ENCODE measurements at places on chromosomes 13 and 19.

DNA sequence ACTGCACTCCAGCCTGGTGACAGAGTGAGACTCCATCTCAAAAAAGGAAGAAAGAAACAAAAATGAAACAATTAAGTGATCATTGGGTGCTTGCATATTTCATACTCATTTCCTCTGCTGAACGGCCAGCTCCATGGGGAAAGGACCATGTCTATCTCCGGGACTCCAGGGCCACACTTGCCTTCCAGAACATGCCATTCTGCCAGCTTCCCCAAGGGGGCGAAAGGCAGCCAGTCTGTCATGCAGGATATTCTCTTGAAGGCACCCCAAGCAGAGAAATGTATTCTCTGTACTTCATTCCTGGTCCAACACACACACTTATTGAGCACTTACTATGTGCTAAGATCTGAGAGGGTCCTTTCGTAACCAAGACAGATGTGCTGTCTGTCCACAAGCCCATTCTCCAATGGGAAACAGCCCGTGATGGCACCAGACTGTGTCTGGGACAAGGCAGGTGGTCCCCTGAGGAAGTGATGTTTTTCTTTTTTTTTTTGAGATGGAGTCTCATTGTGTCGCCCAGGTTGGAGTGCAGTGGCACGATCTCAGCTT lies 10.2 kb upstream of the CARM1 start:
- peak; percentile 67 for DNase-seq

- no peak for DNase-seq
Observed at GRCh38 chr13:99258210-99258860, at the start of gene GPR18. TSS of gene GPR18 (minus strand) at chr13:99258379. CDS start at chr13:99255872, 2,507 bp downstream.

- DNase-seq = no peak
Observed at GRCh38 chr13:67366533-67366932, 136.4 kb upstream of the PCDH9 start.

- DNase-seq = no peak
Observed at GRCh38 chr13:63864171-63864902, 2448.7 kb upstream of the PCDH20 start.

DNA sequence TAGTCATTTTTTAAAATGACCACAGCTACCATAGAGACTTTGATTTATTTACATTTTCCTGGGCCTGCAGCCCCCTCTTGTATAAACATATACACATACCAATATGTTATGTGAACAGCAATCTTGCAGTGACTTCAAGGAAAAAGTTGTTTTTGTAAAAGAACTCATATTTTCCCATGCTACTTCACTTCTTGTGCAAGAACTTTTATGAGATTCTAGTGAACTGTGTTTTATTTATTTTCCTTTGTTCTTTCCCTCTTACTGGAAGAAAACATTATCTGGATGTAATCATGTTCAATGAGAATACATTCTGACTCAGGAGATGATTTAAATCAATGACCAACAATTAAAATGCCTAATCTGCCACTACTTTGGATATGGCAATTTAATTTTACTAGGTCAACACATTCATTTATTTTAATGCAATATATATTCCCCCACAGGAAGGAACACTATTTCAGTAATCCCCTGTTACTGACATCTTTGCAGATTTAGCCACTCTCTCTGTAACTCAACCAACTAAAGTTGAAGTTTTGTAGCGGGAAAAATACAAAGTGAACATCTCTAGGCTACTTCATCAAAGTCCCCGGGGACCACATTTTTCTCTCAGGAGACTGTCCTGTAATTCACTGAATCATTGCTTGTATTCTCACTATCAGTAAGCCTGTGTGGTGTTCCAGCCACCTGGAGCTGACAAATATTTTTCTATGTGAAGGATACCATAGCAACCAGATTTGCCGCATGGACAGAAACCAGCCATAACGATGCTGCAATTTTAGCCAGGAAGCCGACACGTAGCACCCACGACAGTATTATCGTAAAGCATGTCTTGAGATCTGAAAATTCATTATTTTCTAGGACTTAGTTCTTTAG lies 90.5 kb downstream of the STARD13 start:
- peak; percentile 2 for DNase-seq

DNA sequence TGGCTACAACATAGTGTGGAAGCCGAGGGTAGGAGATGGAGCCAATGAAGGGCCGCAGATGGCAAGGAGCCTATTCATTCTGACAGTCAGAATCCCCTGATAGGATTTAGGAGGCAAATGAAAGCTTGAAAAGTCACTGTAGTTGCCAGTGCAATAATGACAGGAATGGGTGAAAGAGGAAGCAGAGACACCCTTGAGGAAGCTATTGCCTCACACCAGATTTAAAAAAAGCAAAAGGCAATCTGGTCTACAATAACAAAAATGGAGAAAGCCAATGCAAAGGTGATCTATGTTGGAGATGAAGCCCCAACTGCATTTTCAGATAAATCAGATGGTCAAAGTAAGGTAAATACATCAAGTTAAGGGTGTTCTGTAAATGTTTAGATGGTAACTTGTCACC lies 158.5 kb downstream of the TUBA3C start:
- peak; percentile 20 for DNase-seq

GRCh38 chr13:69617587-69617986 lies 490.0 kb upstream of the ATXN8OS start:
- no peak for DNase-seq

DNA sequence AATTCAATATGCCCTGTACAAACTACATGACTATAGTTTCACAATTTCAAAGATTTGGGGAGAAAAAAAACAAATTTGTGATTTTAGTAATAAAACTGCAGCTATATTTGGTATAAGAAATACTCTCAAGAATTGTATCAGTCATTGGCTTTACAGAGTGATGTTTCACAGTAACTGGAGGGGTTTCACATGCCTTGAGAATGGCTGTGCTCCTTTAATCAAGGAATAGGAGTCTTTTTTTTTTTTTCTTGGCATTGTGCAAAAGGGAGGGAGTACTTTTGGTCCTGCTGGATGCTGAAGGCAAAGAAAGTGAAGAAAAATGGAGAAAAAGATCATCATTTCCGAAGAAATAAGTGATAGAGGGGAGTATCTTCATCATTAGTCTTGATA lies 6.8 kb downstream of the ZNF507 start:
- DNase-seq = no peak

DNA sequence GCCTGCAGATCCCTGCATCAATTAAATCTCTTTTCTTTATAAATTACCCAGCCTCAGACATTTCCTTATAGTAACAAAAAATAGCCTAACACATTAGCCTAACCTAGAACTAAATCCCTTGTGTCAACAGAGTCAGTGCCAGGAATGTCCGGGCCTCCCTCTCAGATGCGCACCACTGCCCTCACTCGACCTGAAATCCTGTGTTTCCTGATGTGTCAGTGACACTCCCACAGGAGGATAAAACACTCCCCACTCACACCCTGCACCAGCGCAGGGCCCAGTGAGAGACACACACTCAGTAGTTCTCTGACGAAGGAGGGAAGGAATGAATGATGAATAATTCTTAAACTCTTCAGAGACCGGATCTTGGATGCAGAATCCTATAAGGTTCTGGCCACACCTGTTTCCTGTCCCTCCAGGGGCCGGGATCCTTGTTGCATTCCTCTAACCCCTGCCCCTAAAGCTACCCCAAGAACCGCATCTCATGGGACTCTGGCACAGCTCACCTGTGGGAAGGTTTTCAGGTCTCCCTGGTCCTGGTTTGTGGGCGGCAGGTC lies 3.1 kb downstream of the CEACAM3 start:
- DNase-seq = no peak

DNA sequence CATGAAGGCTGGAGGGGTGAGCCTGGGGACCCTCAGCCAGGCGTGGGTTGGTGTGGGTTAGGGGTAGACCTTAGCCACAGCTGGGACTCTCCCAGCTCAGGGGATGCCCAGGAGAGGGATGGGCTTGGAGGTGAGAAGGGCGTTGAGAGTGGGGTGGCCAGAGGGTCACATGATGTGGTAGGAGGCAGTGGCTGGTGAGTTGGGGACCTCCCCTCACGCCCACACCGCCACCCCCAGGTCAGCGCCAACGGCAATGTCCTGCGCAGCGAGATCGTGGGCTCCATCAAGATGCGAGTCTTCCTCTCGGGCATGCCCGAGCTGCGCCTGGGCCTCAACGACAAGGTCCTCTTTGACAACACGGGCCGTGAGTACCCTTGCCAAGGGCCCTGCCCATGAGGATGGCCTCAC lies 28.5 kb downstream of the AP1M1 start:
- no peak for DNase-seq

GRCh38 chr19:46915386-46915785 lies 54.6 kb downstream of the ARHGAP35 start:
- DNase-seq = peak; percentile 82

DNA sequence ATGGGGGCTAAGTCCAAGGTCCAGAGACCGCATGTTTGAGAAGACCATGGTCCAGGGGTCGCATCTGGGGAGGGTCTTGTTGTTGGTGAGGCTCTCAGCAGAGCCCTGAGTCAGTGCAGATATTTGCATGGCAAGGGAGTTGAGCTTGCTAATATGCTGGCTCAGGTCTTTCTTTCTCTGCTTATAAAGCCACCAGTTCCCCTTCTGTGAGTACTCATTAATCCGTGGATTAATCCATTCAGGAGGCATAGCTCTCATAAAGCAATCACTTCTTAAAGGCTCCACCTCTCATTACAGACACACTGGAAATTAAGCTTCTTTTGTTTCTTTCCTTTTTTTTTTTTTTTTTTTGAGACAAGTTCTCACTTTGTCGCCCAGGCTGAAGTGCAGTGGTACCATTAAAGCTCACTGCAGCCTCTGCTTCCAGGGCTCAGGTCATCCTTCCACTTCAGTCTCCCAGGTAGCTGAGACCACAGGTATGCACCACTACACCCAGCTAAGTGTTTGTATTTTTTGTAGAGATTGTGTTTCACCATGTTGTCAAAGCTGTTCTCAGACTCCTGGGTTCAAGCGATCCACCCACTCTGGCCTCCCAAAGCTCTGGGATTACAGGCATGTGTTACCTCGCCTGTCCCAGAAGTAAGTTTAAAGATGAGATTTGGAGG lies 216.4 kb downstream of the SLITRK5 start:
- DNase-seq = no peak

DNA sequence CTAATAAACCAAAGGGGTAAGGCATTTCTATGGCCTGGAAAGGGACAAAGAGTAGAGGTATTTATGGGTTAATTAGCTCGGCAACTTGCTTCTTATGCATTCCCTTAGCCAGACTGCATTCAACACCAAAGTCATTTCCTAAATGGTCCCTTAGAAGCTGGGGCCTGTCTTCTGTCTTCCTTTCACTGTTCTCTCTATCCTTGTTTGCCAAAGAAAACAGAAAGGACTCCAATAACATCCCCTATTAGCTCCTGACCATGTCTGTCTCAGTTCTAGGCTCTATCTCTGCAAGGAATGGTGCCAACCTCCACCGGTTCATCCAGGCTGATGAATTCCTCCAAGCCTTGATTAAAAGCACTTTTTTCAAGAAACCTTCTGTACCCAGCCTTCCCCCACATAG lies 123.5 kb downstream of the KCTD12 start:
- no peak for DNase-seq

- DNase-seq = no peak
Observed at GRCh38 chr13:93635616-93636032, 409.0 kb downstream of the GPC6 start.

DNA sequence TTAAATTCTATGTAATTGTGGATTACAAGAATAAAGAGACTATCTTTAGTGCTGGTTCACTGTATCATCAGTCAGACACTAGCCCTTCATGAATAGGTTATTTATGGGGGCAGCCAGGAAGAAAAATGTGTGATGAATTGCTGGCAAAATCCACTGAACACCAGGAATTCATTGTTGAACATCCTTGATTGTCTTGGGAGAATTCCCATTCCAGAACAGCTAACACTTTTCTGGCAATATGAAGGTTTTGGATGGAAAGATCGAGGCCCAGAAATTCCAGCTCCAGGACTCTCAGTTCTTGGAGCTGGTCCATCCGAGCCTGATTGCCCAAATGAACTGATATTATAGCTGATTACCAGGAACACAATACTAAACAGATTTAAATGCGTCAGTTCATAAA lies 11.5 kb upstream of the SPART start:
- no peak for DNase-seq

DNA sequence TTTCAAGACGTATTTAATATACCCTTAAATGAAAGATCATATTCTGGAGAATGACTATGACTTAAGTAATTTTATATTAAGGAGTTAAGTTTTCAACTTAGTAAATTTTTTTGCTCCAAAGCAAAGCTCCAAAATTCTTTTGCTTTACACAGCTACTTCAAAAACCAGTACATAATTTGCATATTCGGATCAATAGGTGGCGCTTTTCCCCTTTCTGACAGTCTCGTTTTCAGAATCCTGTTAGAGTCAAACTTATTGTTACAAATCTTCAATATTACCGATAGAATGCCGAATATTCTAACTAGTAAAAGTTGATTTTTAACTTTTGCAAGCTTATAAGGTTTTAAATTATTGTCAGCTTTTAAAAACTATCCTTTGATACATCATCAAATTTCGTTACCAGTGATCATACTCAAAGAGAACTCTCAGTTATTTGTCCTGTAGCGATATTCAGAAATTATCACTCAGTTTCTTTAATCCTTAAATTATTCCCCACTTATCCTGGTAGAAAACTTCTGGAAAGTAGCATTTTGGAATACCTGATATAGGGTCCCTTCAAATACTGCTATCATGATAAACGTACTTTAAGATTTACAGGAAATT lies 852.7 kb upstream of the KLHL1 start:
- DNase-seq = peak; percentile 61

DNA sequence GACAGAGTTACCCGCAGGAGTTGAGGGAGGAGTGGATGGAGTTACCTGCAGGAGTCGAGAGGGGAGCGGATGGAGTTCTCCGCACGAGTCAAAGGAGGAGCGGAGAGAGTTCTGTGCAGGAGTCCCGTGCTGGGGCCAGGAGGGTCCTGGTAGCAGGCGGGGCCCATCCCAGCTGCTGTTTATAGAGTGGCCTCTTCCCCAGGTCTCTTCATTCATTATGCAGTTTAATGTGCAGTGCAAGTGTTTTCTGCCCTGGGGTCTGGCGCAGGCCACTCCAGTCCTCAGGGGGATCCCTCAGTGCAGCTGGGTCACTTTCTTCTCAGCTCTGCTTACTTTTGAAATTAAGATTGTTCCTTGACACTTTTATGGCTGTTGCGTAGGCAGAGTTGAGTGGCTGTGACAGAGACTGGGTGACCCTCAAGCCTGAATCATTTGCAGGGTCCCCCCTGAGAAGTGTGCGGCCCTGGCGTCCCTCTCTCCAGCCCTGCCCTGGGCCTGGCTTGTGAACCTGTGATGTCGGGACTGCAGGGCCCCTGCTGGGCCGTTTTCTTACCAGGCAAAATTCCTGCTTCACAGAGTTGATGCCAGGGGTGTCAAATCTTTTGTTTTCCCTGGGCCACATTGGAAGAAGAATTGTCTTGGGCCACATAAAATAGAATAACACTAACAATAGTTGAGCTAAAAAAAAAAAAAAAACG lies 17.9 kb downstream of the TFDP1 start:
- no peak for DNase-seq

DNA sequence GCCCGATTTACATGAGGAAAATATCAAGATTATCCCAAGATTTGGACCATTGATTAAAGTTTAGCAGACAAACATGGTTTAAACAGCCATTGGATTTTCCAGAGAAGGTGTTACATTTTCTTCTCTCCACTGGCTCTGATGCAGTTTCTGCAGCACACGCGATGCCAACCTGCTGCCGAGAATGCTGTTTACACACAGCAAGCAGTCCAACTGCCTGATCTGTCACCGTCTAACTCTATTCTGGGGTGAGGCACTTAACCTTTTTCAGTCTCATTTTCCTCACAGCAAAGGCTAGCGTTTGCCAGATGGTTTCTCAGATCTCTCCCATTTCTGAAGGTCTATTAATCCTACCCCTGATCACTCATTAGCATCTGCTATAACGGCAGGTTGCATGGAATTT lies 763.5 kb upstream of the GPC6 start:
- no peak for DNase-seq

GRCh38 chr13:85557691-85558467 lies 241.3 kb downstream of the SLITRK6 start:
- DNase-seq = no peak

All from NB4 (cell line).